ENCODE measurements at places on chromosomes 13 and 19.
A peak's percentile ranks its signal among the peaks of the same experiment; 100 is the strongest.

GRCh38 chr19:11018179-11018578 lies 57.3 kb downstream of the SMARCA4 start:
- no peak for DNase-seq

GRCh38 chr13:60288569-60288968 lies 108.5 kb upstream of the TDRD3 start:
- DNase-seq, result no peak

DNA sequence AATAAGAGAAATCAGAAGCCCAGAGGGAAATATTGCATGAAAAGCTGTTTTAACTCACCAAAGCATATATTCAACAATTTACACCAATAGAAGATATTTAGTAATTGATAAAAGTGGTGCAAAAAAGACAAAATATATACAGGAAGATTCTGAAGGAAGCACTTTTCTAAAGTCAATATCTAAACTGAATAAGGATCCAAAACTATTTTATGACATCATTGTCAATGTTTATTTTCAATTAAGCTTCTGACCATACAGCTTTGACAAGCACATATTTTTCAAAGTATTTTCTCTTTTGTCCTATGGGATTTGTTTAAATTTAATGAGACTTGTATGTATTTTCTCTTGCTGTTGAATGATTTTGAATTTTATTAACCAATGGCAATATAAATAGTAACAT lies 1716.1 kb downstream of the OLFM4 start:
- DNase-seq, result no peak

GRCh38 chr13:87676254-87677042 lies 5.3 kb downstream of the SLITRK5 start:
- DNase-seq, result no peak

DNA sequence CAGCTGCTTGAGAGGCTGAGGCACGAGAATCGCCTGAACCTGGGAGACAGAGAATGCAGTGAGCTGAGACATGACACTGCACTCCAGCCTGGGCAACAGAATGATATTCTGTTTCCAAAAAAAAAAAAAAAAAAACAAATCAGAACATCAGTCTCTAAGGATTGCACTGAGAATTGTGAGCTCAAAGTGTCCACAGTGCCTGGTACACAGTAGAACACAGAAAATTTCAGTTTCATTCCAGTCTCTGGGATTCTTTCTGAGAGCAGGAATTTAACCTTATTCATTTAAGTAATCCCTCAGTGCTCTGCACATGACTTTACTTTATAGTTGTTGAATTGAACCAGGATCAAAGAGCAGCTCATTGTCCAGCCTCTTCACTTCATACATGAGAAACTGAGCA lies 25.9 kb upstream of the GATAD2A start:
- DNase-seq, result no peak

DNA sequence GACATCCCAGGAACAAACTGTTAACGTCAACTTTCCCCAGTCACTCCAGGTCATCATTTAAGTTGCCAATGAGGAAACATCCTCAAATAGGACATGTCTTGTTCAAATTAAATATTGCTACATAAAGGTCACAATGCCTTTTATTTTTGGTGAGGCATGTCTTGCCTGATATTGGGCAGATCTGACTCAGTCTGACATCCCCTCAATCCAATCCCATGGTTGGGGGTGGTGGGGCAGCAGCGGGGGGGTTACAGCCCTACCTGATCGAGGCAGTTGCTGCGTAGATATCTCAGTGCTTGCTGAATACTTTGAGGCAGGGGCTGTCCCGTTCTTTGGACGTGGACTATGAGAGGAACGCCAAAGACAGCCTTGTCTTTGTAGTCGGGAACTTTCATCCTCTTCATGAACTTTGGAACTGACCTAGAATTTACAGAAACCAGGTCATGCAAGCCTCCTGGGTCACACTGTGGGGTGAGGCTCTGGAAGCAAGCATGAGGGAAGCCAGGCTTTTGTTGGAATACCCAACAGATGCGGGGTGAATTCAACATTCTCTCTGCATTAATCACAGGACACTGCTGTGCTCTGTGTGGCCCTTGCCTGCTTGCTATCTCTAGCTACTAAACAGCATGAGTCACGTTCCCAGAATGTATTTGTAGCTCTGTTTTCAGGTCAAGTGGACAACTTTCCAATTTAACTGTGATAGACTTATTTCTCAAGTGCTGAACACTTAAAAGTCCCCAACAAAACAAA lies 109.8 kb downstream of the KL start:
- DNase-seq, result no peak

GRCh38 chr13:21971662-21972621 lies 301.1 kb downstream of the FGF9 start:
- DNase-seq, result no peak

DNA sequence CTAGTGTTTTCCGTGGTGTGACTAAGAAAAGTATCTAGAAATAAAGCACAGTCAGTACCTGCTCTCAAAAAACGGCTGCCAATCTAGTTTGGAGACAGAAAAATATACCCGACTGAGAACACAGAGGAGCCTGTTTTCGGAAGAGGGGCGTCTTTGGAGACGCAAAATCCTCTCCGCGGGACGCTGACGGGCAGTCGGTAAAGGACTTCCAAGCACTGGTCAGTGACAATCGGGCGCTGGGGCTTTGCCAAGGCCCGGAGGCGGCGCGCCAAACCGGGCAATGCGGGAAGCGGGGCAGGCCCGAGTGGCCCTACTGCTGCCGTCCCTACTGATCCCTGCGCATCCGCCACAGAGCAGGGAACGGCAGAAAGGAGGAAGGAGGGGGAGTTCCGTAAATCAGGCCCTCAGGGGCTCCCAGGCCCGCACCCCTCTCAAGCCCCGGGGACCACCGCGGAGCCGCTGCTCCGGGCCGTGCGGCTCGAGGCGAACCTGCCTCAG lies 588 bp upstream of the DPY19L3 start:
- DNase-seq, result no peak

GRCh38 chr19:34265221-34265650 lies 10.9 kb downstream of the GARRE1 start:
- no peak for DNase-seq

- peak; percentile 38 for DNase-seq
These were observed 3.9 kb upstream of the GPR183 start for GRCh38 chr13:99311137-99311536.

GRCh38 chr13:33072282-33072681 lies 56.1 kb downstream of the KL start:
- DNase-seq, result no peak

- no peak for DNase-seq
These were observed 434.2 kb upstream of the PRR20A start for GRCh38 chr13:56706485-56706884.

GRCh38 chr13:101433895-101434294 lies 17.6 kb upstream of the NALCN start:
- DNase-seq, result no peak

DNA sequence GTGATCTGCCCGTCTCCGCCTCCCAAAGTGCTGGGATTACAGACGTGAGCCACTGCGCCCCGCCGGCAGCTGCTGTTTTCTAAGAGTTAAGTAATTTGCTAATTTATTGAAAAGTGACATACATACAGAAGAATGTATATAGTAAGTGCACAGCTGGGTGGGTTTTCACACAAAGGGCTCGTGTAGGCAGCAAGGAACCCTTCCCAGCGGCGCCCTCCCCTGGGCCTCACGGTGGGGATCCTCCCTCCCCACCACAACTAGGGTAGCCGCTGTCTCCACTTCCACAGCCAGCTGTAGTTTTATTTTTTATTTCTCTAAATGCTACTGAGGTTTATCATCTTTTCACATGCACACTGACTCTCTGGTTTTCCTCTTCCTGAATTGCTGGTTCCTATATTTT lies 64.9 kb downstream of the CRYL1 start:
- DNase-seq, result no peak
